ENCODE measurements at places on chromosomes 16 and 17.

DNA sequence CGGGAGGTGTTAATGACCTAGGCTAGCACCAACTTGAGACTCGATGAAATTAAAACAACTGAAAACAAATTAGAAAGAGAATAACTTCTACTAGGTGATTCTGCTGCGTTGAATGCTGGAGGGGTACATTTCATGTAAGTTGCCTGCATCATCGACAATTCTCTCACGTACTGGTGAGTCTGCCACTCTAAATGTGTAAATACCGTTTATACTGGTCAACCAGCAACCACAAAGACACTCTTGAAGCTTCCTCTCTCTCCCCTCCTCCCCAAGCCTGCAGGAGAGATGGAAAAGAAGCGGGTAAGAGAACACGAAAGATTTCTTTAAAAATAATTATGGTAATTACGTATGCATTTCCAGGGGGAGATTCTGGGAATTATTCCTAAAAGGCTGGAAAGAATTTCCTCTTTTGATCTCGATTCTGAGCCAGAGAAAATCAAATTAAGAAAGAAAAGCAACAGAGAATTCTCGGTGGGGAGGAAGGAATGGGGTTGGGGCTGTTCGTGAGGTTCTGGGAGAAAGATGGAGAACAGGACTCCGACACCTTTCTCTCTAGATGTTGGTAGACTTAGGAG lies 68.6 kb upstream of the MRTFB start:
- no peak for DNase-seq

DNA sequence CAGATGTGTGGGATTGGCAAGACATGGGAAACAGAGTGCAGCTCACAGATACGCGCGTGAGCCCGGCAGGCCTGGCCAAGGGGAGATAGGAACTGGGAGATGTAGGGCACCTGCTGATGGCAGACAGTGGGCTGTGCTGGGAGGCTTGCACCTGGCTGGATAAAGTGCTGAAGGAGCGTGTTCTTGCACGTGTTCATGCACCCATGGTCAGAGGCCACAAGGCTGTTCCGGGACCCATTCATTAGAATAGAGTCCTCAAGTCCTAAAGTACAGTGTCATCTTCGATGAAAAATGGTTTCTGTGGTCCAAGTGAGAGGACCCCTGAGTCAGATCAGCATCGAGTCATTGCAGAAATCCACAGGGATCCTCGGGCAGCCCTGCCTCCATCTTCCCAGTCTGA lies 236.4 kb downstream of the CCDC182 start:
- no peak for DNase-seq

- no peak for DNase-seq
Observed at GRCh38 chr17:57808882-57809281, 41.0 kb downstream of the MRPS23 start.

GRCh38 chr17:77347544-77347943 lies 206.8 kb downstream of the SEC14L1 start:
- DNase-seq = no peak

- DNase-seq = no peak
Observed at GRCh38 chr17:44318077-44318892, 6.3 kb downstream of the SLC25A39 start.

DNA sequence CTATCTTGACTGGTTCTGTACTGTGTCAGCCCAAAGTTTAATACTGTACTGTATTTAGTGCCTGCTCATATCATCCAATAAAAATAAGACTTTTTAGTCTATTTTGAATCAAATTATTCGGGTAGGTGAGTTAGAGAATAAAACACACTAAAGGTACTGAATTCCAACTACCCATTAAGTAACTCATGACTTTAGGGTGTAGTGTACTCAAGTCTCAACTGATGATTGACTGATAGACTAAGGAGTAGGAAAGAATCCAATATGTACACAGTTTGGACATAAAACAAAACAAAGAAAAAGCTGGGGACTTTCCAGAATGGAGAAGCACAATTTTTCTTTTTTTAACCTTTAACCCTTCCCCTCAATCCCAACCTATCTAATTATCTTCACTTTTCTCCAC lies 4.1 kb downstream of the EZH1 start:
- DNase-seq = no peak

- no peak for DNase-seq
Observed at GRCh38 chr16:77677129-77677528, 45.2 kb upstream of the NUDT7 start.

DNA sequence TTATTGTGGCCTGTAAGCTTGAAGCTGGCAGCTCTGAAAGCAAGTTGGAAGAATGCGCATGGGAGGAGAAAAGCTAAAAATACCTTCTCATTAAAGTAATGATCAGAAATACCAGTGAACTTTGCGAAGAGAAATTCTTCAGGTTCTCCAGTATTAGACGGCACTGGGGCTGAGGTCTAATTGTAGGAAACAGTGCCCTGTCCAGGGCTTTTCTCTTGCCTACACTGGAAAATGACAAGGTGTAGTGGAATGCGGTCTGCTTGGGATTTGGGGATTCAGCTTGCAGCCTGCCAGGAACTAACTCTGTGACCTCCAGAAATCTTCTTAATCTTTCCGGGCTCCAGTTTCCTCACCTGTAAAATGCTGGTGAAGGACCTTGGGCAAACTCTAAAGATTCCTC lies 53.3 kb upstream of the KCNJ16 start:
- DNase-seq = no peak

- no peak for DNase-seq
Observed at GRCh38 chr17:45851464-45851863, 6.8 kb downstream of the SPPL2C start.

DNA sequence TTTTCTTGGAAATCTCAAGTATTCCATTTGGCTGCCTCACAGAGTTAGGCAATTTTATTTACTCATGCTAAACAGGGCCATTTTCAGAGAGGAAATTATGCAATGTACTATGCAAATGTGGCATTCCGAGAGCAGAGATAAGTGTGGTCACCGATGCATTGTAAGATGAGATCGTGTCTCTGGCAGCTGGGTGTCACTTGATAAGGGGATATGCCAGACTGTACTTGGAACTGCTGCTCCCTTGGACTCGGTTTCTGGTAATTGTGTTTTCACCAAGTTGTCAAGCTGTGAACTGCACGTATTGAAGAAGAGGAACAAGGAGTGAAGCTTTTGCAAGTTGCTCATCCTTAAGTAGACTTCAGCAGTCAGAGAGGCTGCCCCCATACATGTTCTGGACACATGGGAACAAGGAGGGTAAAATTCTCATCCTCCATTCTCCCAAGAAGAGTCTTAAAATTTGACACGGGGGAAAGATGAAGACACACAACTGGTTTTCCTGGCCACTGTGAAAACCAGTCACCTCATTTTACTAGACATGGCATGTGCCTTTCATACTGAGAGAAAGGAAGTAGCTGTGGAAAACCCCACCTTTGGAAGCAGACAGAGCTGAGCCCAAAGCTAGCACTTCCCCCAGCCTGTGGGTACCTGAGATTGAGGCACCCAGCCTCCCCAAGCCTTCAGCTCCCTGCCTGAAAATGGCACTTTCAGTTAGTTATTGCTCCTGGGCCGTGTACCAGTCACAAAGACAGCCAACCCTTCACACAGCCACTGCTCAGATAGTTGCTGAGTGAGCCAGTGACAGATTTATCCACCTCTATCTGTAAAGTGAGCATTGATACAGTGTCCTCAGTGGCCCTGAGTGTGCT lies 150.7 kb downstream of the SOCS1 start:
- no peak for DNase-seq

DNA sequence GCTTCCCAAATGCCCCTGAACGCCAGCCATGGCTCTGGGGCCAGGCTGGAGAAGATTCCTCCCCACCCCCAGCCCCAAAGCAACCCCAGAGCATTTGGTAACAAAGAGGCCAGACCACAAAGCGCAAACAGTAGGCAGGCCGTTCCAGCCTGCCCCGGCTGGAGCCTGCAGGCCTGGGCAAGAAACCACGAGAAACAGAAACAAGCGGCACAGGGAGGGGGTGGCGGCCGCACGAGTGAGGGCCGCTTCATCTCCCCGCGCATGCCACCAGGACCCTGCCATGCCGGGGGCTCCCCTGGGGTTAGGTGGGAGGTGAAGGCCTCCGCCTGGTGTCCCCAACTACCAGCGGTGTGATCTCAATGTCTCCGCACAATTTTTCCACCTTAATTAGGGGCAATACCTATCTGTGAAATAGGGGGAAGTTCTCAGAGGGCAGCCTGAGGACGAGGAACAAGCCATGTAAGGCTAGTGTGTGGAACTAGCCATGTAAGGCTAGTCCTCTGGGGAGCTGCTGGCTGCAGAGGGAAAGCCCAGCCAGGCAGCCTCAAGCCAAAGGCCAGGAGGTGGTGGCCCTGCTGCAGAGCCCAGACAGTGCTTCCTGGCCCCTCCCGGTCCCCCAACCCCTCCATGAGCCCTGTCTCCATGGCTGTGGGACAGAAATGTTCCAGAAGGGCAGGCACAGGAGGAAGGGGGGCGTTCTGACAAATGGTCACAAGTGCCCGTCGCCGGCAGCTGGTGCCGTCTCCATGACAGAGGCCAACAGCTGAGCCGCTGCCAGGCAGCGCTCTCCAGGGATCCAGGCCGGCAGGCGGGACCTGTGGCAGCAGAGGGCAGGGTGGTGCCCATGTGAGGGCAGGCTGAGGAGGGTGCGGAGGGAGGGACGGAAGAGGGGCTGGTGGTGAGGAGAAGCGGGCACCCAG lies 14.5 kb upstream of the MTSS2 start:
- DNase-seq = no peak

DNA sequence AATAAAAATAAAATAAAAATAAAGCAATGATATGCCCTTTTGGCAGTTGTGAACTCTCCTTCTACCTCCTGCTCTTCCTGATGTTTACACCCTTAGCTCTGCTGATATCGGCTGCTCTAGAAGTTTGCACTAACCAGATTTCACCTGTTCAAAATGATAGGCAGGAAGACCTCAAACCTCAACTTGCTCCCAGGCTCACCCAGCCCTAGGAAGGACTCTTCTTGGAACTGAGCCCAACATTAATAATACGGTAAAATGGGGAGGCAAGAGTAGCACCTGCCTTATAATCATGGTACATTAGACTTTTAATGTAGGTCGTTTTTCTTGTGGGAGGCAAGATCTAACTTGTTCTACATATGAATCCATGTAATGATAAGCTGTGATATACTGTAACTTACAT lies 61.2 kb upstream of the MED13 start:
- DNase-seq = no peak

DNA sequence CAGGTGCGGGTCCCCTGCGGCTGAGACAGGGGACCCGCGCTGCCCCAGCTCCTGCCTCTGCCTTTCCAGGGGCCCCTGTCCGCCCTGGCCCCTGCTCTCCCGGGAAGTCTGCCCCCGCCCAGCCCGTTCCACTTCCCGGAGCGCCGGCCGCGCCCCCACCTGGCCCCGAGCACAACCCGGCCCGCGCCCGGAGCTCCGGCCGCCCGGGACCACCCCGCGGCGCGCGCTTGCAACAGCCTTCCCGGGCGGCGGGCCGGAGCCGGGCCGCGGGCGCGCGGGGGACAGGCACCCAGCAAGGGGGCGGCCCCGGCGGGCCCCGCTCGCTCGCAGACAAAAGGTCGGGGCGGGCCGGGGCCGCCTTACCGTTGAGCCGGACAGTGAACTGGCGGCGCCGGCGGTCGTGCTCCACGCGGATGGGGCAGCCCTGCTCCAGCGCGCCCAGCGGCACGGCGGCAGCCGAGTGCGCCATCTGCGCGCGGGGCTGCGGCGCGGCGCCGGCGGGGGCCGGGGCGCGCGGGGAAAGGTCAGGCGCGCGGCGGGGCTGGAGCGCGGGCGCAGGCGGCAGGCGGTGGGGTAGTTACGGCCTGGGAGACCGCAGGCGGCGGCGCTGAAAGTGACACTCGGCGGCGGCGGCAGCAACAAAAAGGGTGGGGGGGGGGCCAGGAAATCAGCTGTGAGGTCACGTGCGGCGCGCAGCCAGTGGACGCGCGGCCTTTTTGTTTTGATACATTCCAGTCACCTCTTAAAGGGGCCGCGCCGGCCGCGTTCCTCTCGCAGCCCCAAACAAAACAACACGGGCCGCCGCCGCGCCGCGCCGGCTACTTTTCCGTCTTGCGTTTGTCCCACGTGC lies at the start of gene NATD1:
Gene NATD1, minus strand, starts transcription at position 615 of the 850 bp plus-strand sequence. Its CDS starts 146 bp downstream, at position 469.
- peak; percentile 88 for DNase-seq

GRCh38 chr17:9148905-9149525 lies 127.7 kb downstream of the NTN1 start:
- no peak for DNase-seq

DNA sequence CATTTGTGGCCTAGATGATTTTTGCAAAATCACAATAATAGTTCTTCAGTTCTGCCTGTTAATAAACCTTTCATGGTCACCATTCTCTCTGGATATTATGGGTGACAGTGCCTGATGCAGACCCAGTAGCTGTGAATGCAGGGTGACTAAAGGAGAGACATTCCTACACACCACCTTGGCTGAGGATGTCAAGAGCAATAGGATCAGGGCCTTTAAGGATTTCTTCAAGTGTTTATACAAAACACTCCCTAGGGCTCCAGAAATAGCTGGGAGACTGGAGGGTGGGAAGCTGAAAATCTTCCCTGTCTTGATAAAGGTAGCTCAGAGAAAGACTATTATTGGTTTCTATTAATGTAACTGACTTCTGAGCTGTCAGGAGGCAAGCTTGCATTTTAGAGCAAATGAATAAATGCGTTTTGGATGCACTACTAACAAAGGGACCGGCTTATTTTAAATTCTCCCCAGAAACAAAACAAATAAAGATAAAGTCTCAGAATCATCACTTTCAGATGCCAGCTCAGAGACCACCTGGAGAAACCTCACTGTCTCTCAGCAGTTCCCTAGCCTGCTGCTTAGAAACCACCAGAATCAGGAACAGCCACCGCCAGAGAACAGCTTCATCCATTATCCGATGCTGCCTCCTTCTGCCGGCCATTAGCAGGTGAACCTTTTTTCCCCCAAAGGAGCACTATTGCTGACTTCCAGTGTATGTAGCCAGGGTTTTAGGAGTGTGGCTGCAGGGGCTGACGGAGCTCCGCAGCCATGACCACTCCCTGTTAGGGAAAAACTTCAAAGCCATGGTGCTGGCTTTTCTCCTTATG lies 171.4 kb upstream of the DYNLRB2 start:
- DNase-seq = peak; percentile 40

- no peak for DNase-seq
Observed at GRCh38 chr17:6135996-6136395, 65.8 kb downstream of the WSCD1 start.

GRCh38 chr17:2138318-2138717 lies 83.4 kb downstream of the HIC1 start:
- no peak for DNase-seq

DNA sequence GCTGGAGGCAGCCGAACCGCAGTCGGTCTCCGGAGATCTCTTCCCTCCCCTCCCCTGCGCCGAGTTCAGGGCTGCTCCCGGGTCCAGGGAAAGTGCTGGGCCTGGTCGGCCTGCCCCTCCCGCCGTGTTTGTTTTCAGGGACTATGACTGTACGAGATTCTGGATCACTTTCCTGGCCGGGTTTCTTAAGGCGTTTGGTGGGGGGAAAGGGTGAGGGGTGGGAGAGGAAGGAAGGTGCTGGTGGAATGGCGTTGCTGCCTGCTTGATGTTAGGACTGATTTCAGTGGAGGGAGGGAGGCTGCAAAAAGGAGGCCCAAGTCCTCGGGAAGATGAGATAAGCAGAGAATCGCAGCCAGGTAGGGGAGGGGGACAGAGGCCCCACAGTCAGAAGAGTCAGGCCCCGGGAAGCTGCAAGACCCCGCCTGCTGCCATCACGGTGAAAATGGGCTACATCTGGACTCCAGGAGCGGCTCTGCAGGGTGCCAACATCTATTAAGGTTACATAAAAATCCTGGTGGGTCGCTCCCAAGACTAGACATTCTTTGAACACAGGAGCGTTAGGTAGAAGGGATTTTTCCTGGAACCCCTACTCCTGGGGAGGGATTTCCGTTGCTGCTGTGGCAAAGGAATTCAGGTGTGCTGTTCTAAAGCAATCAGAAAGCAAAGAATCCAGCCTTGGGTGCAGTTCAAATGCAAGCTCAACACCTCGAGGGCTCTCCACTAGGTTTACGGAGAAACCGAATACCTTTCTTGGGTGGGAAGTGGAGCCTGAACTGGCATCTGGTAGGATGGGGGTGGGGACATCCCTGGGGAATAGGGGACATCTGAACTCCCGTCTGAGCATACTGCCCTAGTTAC lies 1.2 kb downstream of the ARHGAP44 start:
- no peak for DNase-seq
